ENCODE measurements at places on chromosomes 13 and 19.

- DNase-seq = no peak
Measured at GRCh38 chr19:16015805-16016173, 60.5 kb upstream of the TPM4 start.

DNA sequence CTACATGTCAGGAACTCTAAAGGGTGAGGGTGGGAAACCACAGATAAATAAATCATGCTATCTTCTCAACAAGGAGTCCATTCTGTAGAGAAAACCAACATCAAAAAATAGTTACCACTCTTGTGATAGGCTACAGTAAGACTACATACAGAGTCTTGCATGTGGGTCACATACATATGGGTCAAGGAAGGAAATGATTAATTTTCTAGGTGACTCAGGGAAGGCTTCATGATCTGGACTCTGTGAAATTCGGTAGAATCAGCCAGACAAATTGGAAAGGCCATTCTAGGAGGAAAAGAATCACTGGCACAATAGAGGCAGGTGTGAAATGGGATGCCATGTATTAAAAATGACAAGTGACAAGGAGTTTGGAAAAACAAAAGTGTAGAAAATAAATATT is 638.9 kb downstream of the LIG4 start:
- DNase-seq = no peak

DNA sequence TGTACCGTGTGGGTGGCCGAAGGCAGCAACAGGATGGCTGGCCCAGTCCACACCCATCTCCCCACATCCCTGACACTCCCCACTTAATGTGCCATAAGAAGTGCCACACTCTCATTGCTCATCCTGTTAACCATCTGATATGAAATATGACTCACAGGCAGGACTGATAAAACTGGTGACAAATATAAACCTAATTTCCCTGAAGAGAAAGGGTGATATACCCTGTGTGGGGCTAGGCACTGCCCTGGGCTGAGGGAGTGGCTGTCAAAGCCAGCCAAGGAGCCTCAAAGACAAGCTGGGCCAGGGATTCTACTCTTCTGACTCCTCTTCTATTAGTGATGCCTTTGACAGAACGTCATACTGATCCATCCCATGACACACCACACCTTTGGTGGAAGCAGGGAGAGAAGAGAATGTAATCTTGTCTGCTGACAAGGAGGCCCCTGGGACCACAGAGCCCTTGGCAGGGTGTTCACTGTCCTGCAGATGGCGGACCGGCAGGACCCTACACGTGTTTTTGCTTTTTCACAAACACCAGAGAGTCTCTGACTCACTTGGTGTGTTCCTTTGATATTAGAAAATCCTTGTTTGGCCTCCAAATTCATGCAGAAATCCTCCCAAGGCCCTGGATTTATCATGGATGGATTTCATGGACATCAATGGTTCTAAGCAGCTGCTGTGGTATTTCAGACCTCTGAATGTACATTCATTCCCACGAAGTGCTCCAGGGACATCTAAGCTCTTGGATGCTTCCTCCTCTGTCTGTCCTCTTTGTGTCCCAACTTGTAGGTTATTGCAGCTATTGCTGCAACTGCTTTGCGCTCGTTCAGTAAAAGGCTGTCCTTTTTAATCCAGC is 98.0 kb upstream of the WASF3 start:
- no peak for DNase-seq

DNA sequence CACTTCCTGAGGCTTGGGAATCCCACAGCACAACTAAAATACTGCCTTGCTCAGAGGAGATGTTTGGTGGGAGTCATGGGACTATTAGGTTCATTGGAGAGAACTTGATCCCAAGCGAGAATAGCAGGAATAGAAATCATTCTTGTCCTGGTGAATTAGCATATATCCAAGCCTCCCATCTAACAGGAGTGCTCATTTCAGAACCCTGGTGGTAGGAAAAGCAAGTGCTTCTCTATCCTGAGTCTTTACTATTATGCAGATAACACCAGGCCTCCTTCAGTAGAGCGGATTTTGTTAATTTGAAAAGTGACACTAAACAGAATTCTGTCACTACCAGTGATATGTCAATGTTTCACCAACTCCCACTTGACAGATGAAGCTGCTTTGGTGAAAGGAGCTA is 199.5 kb downstream of the ATP8A2 start:
- DNase-seq = no peak

- DNase-seq = no peak
Measured at GRCh38 chr19:791567-792305, 5.5 kb upstream of the PTBP1 start.

- DNase-seq = no peak
Measured at GRCh38 chr19:50678323-50678722, 29.1 kb downstream of the C19orf81 start.

GRCh38 chr19:22532388-22533300 is 101.5 kb upstream of the ZNF492 start:
- DNase-seq = no peak

DNA sequence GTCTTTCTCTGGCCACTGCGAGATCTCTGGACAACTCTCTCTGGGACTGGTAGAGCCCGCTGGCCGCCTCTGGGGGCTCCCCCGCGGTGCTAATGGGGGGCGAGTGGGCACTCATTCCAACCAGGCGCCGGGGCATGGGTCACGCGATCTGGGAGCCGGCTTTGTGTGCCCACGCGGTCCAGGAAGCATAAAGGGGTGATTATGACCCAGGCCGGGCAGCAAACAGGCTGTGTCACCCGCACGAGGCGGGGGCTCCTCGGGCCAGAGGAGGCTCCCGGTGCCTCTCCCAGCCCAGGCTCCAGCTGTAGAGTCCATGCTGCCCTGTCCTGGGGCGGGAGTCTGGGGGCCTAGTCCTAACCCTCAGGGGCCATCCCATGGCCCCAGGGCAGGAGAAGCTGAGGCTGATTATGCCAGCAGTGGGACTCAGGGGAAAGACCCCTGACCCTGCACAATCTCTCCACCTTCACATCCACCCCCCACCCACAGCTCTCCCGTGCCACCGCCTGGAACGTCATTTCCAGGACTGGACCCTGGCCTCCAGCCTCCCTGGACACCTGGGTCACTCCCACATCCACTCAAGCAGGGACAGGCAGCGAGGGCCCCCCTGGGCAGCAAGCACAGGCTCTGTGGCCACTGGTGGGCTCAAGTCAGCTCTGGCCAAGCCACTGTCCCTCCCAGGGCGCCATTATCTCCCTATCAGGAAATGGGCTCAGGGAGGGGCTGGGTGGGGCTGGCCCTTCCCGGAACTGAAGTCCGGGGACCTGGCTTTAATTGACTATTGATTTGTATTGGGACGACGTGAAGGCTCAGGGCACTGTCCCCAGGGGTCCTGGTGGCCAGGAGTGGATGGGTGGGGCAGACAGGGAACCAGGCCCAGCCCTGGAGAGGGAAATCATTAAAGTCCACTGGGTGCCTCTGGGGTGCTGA is 50.0 kb downstream of the PTPRS start:
- no peak for DNase-seq

GRCh38 chr13:57918913-57919312 is 287.4 kb downstream of the PCDH17 start:
- no peak for DNase-seq

DNA sequence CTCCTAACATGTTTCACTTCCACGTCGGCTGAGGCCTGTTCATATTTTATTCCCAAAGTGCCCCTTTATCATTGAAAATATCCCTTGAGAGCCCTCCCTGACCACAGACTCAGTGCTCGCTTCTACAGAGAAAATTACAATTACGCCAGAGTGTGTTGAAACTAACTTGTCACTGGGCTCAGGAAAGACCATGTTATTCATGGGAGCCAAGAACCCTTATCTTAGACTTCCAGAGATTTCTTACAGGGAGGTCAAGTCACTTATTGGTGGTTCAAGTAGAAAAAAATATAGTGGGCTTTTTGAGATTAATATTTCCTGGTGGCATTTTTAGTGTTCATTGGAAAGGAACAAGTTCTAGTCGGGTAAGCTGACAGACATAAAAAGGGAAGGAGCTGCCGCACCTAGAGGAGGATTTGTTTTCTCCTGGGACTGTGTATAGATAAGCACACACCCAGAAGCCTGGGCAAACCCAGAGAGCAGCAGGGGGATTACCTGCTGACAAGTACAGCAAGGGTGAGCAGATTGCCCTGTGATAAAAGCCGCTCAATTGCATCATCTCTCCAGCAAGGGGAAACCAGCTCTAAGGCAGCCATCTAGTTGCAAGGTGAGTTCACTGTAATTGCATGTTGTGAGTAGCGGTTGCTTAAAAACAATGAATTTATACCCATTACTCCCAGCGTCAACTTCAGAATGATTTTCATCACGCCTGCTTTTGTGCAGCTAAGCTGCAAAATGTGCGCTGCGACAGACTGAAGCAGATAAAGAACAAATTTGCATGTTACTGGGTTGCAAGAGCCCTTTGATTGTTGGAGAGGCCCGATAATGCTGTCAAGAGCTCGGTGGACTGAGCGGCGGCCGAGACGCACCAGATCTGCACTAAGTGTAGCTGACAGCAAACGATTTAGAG is 46.2 kb downstream of the DCT start:
- peak; percentile 23 for DNase-seq

- DNase-seq = peak; percentile 95
Measured at GRCh38 chr19:40221858-40222619, 3.9 kb upstream of the TTC9B start.

GRCh38 chr19:43674183-43674582 is 4.2 kb upstream of the PLAUR start:
- no peak for DNase-seq

- DNase-seq = no peak
Measured at GRCh38 chr13:30479154-30479882, 13.6 kb upstream of the HMGB1 start.

GRCh38 chr13:26864576-26864975 is 104.0 kb upstream of the GPR12 start:
- DNase-seq = no peak

GRCh38 chr13:44305917-44306370 is 67.7 kb upstream of the SERP2 start:
- DNase-seq = no peak
